Activated T-cell treated with anti-CD3 and anti-CD28 coated beads, Interleukin-2, amount 50 U/mL, for 72 hours (primary cell): ENCODE measurements at places on chromosomes 3 and 15. TPM values are rescaled to one million over a fixed set of nuclear protein-coding genes. Genes with fewer than 3 reads are reported as not detected.

CD86 gene
- total RNA-seq: 2.5 TPM

SLC12A1 gene
- total RNA-seq: not detected

PRTG gene
- not detected for total RNA-seq

FILIP1L gene
- total RNA-seq: 0.93 TPM

RLBP1 gene
- total RNA-seq: 0.53 TPM

DNA sequence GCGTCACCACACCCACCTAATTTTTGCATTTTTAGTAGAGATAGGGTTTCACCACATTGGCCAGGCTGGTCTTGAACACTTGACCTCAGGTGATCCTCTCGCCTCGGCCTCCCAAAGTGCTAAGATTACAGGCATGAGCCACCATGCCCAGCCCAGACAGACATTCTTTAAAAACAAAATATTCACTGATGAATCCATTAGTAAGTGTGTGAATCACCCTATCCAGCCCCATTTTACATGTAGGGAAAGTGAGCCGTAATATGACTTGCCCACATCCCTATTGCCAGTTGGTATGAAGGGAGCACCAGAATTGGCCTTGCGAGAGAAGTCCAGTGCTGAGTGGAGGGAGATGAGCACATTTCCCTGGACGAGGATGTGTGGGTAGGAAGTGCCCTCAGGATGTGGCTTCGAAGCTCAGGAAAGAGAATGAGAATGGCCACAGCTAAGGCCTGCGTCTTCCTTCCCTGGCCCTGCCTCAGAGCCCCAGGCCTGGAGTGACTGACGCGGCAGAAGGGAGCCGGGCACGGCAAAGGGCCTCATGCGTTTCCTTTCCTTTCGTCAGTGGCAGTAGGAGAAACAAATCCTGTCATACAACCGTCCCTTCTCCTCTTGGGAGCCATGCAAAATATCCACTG, 28.3 kb upstream of the ETV5 start:
- DNase-seq: no peak

DNA sequence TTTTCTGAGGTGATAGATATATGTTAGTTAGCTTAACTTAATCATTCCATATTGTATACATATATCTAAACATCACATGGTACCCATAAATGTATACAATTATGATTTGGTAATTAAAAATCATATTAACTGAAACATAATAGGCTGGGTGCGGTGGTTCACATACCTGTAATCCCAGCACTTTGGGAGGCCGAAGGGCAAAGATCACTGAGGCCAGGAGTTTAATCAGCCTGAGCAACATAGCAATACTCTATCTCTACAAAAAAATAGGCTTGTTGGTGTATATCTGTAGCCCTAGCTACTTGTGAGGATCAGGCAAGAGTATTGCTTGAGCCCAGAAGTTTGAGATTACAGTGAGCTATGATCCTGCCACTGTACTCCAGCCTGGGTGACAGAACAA, 20.9 kb downstream of the RAB7A start:
- no peak for DNase-seq

GRCh38 chr3:191680989-191681597, 220.1 kb downstream of the PYDC2 start:
- DNase-seq: no peak

- DNase-seq: no peak
Measured at GRCh38 chr15:79513417-79513816, 81.3 kb downstream of the MINAR1 start.

- no peak for DNase-seq
Measured at GRCh38 chr3:46599590-46599989, 12.7 kb upstream of the FAM240A start.

- no peak for DNase-seq
Measured at GRCh38 chr3:177930771-177931170, 605.5 kb upstream of the KCNMB2 start.

- no peak for DNase-seq
Measured at GRCh38 chr3:71310359-71310979, 273.1 kb downstream of the FOXP1 start.

GRCh38 chr15:85500060-85500708, 119.8 kb downstream of the AKAP13 start:
- DNase-seq: peak; percentile 8
